Renal pelvis (tissue), 12 donors: ENCODE measurements at places on chromosomes 1 and 21. TPM values are rescaled to one million over a fixed set of nuclear protein-coding genes. Genes with fewer than 3 reads are reported as not detected.

CLEC20A gene
- 0.56 TPM for polyA plus RNA-seq

GPR25 gene
- polyA plus RNA-seq, result not detected

TMPRSS15 gene
- 0.21 TPM for polyA plus RNA-seq

SERINC2 gene
- polyA plus RNA-seq, result 46.8 TPM

CFHR1 gene
- 0.13 TPM for polyA plus RNA-seq

ZBTB37 gene
- polyA plus RNA-seq, result 6.2 TPM

HRNR gene
- polyA plus RNA-seq, result 0.54 TPM

KRTAP12-2 gene
- not detected for polyA plus RNA-seq

LIN28A gene
- polyA plus RNA-seq, result 0.12 TPM

CD52 gene
- 3.3 TPM for polyA plus RNA-seq

SLC16A4 gene
- polyA plus RNA-seq, result 66.3 TPM

MAP3K6 gene
- polyA plus RNA-seq, result 11.4 TPM

ACBD3 gene
- polyA plus RNA-seq, result 42.9 TPM

CLCNKA gene
- polyA plus RNA-seq, result 21.6 TPM

GJA9 gene
- polyA plus RNA-seq, result 0.19 TPM
